Fibroblast of the aortic adventitia (primary cell): ENCODE measurements at places on chromosomes 7 and 10. TPM values are rescaled to one million over a fixed set of nuclear protein-coding genes. Genes with fewer than 3 reads are reported as not detected.

DNA sequence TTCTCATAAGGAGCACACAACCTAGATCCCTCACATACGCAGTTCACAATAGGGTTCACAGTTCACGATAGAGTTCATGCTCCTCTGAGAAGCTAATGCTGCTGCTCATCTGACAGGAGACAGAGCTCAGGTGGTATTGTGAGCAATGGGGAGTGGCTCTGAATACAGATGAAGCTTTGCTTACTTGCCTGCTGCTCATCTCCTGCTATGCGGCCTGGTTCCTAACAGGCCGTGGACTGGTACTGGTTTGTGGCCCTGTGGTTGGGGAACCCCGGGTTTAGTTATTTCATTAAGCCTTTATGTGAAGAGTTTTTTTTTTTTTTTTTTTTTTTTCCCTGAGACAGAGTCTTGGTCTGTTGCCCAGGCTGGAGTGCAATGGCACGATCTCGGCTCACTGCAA, 19.4 kb downstream of the SLK start:
- no peak for DNase-seq

DNA sequence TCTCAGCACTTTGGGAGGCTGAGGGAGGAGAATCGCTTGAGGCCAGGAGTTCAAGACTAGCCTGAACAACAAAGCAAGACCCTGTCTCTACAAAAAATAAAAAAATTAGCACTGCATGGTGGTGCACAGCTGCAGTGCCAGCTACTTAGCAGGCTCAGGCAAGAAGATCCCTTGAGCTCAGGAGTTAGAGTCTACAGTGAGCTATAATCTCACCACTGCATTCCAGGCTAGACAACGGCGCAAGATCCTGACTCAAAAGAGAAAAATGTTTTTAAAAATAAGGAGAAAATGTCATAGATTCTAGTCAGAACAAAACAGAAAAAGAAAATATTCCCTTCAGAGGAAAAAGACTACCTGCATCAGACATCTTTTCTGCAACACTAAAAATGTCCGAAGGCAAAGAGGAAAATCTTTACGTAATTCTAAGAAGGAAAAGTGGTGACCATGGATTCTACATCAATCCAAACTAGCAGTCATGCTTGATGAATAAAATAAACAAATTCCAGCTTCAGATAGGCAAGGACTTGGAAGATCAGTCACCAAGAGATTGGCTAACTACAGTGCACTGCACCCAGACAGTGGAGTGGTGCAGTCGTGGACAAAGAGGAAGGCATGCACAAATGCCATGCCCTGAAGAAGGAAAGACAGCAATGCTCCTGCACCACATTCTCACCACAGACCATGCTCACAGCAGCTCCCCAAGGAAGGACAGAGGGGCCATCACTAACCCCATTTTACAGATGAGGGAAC, 54.3 kb downstream of the ERCC6 start:
- peak; percentile 56 for DNase-seq

Gene CYP3A4
- not detected in 2 replicates for total RNA-seq

GRCh38 chr10:70777063-70777875, 7.9 kb downstream of the TBATA start:
- DNase-seq: no peak

DNA sequence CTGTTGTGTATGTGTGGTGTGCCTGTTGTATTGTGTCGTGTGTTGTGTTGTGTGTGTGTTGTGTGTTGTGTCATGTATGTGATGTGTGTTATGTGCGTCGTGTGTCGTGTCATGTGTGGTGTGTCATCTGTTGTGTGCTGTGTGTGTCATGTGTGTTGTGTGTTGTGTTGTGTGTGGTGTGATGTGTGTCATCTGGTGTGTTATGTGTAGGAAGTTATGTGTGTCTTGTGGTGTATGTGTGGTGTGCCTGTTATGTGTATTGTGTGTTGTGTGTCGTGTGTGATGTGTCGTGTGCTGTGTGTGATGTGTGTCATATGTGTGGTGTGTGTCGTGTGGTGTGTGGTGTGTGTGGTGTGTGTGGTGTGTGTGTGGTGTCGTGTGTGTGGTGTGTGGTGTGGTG, 145.2 kb downstream of the DNAJB6 start:
- no peak for DNase-seq

GRCh38 chr7:50363327-50364060, 59.0 kb downstream of the IKZF1 start:
- DNase-seq: no peak

Gene PGAM2
- not detected in 2 replicates for total RNA-seq

- DNase-seq: no peak
These were observed 98.8 kb upstream of the CDK1 start for GRCh38 chr10:60679388-60679990.

DNA sequence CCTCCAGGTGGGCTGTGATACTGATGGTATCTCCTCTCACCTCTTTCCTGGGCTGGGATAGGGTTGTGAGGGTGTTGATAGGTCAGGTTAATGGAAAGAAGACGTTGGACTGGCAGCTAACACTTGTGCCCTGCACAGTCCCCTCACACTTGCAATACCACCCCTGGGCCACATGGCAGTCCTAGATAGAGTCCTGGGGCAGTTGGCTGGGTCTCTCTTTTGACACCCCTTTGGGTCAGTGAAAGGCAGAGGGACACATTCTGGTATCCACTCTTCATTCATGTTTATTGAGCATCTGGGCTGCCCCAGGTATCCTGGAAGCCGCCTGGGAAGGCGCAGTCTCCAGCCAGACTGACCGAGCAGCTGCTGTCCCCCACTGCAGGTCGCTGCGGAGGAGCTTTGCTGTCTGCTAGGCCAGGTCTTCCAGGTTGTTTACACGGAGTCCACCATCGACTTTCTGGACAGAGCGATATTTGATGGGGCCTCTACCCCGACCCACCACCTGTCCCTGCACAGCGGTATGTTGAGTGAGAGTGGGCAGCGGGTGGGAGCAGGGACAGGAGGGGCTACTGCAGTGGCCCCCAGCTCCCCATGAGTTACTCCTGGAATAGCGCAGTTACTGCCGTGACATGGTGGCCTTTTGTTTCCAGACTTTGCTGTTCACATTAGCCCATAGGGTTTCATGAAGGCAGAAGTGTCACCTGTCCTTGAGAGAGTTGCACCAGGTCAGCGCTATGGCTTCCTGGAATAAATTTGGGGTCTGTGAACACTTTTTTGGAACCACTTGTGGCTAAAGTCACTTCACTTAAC, 19.1 kb downstream of the NACAD start:
- no peak for DNase-seq

GRCh38 chr10:103806395-103807187, 48.8 kb downstream of the SH3PXD2A start:
- DNase-seq: no peak

DNA sequence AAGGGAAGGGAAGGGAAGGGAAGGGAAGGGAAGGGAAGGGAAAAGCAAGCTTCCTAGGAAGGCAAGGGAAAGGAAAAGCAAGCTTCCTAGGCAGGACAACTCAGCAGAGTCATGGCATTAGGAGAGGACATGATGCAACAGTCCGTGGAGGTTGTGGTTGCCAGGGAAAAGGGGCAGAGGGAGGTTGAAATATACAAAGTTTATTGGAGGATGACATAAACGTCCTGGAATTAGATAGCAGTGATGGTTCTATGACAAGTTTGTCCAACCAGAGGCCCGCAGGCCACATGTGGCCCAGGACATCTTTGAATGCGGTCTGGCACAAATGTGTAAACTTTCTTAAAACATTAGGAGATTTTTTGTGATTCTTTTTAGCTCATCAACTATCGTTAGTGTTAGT, 59.8 kb upstream of the OPN4 start:
- peak; percentile 27 for DNase-seq
